ENCODE measurements at places on chromosomes 11 and 22.

- no peak for DNase-seq
These were observed 43.6 kb downstream of the ARHGAP32 start for GRCh38 chr11:129148487-129148886.

- no peak for DNase-seq
These were observed 103.4 kb upstream of the OLFML1 start for GRCh38 chr11:7381937-7382336.

DNA sequence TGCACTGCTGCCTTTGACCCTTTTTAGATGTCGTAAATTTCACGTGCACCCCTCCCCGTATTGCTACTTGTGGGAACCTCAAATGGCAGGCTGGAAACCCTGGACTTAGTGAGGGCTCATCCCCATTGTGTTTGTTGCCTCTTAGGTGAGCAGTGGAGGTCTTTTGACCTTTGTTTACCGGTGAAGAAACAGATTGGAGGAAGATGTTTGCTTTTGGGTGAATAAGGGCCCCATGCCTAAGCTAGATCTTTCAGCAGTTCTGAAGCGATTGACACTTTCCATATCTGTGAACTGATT, 782 bp downstream of the SMARCB1 start:
- no peak for DNase-seq

GRCh38 chr22:17633217-17633997, 4.9 kb upstream of the ATP6V1E1 start:
- no peak for DNase-seq

GRCh38 chr11:131393691-131394090, 23.3 kb downstream of the NTM start:
- DNase-seq = no peak

DNA sequence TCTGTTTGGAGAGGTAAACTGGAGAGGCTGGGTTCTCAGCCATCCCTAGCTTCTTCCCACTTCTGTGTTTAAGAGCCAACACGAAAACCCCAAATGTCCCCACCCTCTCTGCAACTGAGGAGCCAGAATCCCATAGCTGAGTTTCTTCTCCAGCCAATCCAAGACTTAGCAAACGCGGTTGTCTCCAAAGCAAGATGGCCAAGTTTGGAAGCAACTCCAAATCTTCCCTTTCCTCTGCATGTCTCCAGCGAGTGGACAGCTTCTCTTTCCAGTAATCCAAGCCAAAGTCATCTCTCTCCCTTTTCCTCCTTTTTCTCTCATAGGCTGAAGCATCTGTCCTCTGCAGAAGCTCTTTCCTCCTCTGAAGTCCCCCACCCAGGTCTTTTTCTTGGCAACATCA, 539.2 kb downstream of the MIAT start:
- DNase-seq = no peak

GRCh38 chr11:5737670-5738392, 1.6 kb downstream of the OR56B1 start:
- no peak for DNase-seq

- no peak for DNase-seq
These were observed 48.2 kb downstream of the ADM start for GRCh38 chr11:10352921-10353550.

GRCh38 chr11:121090145-121090721, 10.8 kb upstream of the TECTA start:
- DNase-seq = no peak

GRCh38 chr11:100823360-100823759, 136.3 kb downstream of the ARHGAP42 start:
- no peak for DNase-seq

DNA sequence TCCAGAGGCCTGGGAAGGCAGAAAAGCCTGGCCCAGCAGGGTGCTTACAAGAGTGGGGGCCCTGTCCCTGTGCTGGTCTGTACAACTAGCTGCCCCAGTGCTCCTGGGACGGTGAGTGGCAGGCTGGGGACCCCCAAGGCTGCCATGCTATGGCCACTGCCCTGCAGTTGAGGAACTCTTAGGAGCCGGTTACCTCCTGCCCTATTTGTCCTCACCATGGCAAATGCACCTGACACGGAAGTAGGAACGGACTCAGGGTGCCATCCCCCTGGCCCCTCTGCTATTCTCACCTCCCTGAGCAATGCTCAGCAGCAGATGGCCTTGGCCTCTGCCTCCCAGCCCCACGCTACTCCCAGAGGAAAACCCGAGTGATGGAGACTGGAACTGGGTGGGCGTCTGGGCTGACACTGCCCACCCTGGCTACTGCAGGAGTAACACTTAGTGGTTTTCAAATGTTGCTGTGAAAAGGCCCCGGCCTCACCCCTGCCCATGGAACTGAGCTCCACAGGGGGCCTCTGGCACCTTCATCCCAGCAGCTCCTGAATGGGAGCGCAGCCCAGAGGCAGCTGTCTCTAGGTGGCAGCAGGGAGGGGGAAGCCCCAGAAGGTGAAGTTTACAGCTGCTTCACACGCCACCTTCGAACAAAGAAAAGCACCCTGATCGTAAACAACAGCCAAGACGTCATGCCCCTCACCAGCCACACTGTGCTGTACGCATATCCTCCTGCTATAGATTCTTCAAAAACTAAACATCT, 105.3 kb downstream of the CTTN start:
- peak; percentile 35 for DNase-seq

- no peak for DNase-seq
These were observed 3.4 kb upstream of the ANO1 start for GRCh38 chr11:70074746-70075145.

DNA sequence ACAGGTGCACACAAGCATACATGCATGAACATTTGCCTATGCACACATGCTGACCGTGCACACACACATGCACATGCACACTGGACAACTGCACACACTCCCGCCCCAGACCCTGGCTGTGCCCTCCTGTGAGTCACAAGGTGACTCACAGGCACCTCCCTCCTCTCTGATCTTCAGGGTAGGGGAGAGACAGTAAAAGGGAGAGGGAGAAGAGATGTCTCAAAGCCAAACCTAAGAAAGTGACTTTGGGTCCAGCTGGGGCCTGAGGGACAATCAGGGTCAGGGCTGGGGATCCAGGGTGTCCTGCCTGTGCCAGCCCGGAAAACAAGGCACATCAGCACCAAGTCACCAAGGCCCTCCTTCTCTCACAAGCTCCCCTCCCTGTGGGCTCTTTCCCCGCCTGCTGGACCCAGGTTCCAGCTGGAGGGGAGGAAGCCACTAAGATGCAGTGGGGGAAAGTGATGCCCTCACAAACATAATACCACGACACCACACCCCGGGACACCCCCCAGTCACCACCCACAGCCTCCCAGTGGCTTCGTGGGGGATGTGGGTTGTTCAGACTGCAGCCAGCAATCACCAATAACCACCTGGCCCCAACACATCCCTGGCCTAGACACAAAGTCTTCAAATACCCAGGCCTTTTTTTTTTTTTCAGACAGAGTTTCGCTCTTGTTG, 39.3 kb downstream of the PDGFB start:
- DNase-seq = no peak

DNA sequence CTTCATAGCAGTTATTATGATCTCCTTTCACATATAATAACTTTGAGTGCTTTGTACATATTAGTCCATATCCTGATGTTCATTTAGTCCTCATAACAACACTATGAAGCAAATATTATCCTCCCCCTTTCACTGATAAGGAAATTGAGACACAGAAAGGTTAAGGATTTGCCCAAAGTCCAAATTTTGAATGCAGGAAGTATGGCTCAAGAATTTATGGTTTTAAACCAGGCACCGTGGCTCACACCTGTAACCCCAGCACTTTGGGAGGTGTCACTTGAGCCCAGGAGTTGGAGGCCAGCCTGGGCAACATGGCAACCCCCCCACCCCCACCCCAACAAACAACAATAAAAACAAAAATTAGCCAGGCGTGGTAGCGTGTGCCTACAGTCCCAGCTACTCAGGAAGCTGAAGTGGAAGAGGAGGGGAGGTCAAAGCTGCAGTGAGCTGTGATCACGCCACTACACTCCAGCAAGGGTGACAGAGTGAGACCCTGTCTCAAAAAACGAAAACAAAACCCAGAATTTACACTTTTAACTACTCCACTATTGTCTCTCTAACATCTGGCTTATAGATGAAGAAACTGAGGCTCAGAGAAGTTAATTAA, 8.6 kb downstream of the CCDC34 start:
- DNase-seq = no peak

GRCh38 chr11:111910676-111911562, 651 bp downstream of the CRYAB start:
- no peak for DNase-seq

DNA sequence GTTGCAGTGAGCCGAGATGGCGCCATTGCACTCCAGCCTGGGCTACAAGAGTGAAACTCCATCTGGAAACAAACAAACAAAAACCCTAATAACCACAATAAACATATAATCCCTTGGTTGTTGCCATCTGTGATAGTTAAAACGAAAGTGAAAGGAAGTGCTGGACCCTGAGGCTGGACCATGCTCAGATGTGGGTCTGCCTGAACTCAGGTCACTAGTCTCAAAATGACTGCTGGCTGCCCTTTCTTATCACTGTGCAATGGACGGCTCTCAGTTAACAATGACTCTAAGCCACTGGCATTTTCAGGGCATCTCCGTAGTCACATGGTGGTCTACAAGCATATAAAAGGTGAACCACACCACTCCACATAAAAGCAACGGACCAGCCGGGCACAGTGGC, 48.2 kb upstream of the FTH1 start:
- DNase-seq = no peak

- DNase-seq = no peak
These were observed 796 bp downstream of the POLDIP3 start for GRCh38 chr22:42613872-42614301.

GRCh38 chr11:93689240-93689639, 27.8 kb downstream of the CEP295 start:
- DNase-seq = no peak

DNA sequence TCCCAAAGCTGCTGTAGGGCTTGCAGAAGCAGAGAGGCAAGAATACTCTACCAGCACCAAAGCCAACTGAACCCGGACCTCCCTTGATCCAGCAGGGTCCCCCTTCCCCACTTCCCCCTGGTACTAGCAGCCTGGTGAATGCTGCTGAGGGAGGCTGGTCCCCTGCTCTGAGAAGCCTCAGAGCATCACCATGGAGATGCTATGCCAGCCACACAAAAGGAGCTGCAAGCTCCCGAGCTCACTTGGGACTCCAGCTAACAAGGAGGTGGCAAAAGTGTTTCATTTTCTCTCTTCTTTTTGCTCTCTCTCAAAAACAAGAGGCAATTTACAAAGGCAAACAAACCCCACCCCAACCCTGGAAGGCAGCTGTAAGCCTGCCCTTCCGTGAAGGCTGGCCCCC, 509.8 kb downstream of the BUD13 start:
- DNase-seq = no peak

- no peak for DNase-seq
These were observed 2.4 kb upstream of the MGAT3 start for GRCh38 chr22:39454385-39454871.

DNA sequence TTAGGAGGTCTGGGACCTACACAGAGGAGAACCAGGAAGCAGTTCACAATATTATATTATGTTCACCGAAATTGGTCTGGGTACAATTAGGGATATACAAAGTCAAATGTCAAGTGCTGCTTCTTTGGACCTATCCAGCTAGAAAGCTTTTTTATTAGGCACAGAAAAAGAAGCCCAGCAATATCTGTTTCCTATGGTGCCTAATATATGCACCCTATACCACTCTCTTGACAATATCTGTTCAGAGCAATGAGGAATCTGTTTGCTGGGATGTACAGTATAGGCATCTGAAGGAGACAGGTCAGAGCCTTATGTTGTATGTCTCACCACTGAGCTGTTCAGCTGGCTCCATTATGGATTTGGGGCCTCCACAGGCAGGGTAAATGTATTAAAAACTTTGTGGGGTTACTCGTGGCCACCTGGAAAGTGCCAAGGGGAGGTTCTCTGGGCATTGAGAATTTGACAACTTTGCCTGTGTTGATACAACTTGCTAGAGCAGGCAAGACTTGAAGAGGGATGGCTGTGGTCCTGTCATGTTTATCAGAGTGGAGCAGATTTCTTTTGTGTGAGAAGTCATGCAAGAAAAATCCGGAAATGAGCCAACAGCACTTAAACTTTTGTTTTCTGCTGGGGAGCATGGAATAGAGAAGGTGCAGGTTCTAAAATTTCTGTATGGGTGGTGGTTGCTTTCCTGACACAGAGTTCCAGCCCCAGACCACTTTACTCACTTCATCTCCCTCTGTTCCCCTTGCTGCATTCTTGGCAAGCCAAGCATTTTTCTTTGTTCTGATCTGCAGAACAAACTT, 10.1 kb downstream of the STIM1 start:
- no peak for DNase-seq

DNA sequence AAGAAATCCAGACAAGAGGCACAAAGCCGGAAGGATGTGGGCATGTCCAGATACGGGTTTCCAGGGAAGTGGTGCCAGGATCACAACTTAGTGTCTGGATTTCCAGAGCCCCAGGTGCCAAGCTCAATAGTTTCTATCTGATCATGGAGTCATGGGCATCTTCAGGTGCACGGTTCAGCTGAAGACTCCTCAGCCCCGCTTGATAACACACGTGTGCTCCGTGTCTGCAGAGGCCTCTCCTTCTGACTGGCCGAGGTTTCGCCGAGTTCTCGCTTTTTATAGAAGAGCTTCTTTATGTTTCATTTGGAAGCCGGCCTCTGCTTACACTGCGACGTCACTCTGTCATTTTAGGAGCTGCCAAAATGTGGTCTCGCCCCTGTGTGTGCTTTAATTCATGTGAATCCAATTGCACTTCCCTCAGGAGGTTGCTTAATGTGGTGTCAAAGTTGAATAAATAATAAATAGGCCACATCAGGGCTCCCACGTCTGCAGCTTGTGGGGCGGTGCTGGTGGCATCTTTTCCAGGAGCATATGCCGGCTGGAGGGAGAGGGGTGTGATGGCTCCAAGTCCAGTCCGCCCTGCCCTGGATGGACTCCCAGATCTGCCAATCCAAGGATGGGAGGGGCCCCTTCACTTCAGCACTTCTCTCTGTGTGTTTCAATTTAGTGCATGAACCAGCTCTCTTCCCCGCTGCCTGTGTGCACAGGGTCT, 1410.8 kb downstream of the TBC1D22A start:
- DNase-seq = no peak

DNA sequence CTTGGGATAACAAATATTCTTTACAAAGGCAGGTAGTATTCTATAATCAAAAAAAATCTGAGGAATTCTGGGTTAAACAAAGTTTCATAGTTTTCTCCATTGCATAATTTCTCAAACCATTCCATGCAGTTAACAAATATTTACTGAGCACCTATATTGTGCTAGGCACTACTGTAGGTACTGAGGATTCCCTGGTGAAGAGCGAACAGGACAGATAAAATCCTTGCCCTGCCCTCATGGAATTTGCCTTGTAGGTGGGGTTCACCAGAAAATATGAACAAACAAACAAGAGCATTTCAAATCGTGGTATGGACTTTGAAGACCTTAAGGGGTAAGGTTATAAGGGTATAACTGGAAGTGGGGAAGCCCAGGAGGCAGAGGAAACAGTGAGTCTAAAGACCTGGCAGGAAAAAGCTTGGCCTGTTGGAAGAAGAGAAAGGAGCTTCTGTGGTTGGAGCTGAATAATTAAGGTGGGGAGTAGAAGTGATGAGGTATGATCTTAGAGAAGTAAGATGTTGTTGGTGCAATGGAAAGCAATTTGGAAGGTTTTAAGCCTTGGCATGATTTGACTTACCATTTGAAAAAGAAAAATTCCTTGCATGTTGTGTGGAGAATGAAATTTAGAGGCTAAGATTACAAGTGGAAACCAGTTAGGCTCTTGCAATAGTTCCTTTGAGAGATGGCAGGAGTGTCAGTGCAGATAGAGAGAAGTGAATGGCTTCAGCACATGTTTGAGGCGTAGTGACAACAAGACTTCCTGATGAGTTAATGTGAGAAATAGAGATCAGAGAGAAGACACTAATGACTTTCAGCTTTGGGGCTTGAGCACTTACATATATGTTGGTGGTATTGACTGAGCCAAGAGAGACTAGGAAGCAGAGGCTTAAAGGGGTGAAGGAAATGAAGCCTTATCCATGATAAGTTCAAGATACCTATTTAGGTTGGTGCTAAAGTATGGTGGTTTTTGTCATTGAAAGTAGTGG, 55.7 kb upstream of the PICALM start:
- no peak for DNase-seq
